ENCODE measurements at places on chromosomes 16 and 17.

- no peak for DNase-seq
These were observed 61.5 kb downstream of the MYOCD start for GRCh38 chr17:12727076-12727760.

- no peak for DNase-seq
These were observed 678 bp upstream of the AKAP10 start for GRCh38 chr17:19978209-19978802.

DNA sequence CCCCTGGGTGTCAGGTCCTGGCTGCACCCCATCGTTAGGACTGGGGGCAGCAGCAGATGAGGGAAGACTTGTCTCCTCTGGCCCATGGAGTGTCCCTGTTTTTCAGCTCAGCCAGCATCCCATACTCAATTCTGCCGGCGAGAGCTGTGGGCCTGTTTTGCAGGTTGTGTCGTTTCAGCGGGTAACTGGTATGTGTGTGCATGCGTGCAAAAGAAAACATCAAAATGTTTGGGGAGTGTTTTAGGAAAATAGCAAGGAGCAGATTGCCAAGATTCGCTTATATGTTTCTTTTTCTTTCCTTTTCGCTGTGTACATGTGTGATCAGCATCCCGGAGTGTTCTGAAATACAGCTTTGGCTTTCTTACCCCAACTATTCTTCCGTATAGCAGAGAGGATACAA, 34.7 kb downstream of the MSI2 start:
- DNase-seq, result no peak

GRCh38 chr17:73624496-73624988, 19.7 kb downstream of the SDK2 start:
- no peak for DNase-seq

- DNase-seq, result no peak
These were observed 12.0 kb upstream of the CRK start for GRCh38 chr17:1467898-1468492.

- DNase-seq, result no peak
These were observed 34.8 kb downstream of the TIMM22 start for GRCh38 chr17:1031711-1032110.

DNA sequence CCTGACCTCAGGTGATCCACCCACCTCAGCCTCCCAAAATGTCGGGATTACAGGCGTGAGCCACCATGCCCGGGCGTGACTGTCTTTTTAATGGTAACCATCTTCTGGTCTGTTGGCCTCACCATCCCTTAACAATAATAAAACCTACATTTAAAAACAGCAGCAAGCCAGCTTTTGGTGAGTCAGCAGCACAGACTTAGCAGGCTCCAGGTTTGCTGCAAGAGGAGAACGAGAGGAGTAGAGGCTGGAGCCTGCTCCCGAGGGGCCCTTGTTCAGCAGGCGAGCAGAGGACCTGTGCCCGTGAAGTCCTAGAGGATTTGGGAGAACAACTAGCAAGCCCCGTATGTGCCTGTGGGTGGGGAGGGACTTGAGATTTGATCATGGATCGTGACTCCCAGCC, 35.7 kb downstream of the MYH13 start:
- DNase-seq, result no peak

- DNase-seq, result no peak
These were observed 101.3 kb upstream of the TNRC6C start for GRCh38 chr17:77857306-77857555.

DNA sequence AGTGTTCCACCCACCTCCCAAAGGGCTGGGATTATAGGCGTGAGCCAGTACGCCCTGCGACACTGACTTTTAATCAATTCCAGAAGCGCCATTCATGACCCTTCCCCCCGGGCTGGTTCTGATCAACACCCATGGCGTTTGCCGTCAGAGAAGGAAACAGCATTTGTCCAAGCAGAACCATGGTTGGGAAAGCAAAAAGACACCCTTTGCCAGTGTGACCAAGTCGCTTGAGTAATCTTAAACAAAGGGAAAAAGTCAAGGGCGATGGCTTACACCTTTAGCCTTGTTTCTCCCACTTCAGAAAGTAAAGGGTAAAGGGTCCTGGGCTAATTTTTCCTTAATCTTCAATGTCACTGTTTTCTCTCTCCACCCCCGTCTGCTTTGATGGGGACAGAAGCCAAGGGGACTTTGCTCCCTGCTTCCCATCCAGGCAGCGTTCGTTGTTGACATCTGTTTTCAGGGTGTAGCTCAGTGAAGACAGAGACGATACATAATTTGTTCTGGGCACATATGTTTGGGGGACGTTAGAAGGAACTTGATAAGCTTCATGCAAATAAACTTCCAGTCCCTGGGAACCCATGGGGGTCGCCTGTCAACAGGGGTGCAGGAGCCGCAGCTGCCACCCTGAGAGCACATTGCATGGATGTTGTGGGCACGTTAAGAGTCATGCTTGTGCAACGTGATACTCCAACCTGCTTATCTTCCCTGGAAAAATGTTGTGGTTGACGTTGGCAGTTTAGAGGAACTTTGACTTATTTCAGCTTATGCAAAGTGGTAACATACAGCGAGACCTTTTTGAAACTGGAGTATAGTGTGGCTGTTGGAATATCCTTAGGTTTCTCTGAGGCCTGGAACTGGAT, 50.6 kb upstream of the TANGO6 start:
- DNase-seq, result no peak

GRCh38 chr16:87297407-87297806, 19.8 kb downstream of the C16orf95 start:
- DNase-seq, result no peak

DNA sequence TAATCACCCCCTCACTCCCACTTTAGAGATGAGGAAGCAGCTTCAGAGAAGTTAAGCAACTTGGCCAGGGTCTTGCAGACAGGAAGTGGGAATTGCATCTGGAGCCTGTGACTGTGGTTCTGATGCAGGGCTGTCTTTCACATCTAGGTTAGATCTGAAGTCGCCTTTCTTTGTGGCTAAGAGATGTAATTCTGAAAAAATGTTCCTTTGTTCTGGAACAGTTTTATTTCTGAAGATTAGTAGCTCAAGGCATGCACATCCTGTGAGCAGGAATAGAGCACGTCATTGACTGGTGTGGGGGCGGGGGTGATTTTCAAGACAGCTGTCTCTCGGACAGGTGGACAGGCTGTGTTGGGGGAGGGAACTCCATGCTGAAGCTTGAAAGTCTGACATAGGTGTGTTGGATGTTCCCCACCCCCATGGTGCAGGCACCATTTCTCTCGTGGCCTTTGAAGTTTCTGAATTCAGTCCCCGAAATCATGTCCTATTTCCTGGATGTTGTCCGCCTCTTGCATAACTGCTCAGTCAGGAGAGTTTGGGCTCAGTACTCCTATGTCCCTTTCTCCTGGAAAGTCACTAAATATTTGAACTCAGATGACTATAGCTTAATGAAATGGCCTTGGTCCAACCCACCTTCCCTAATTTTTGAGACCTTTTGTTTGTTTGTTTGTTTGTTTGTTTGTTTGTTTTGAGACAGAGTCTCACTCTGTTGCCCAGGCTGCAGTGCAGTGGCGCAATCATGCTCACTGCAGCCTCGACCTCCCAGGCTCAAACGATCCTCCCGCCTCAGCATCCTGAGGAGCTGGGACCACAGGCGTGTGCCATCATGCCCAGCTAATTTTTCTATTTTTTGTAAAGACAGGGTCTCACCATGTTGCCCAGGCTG, 21.0 kb upstream of the HERPUD1 start:
- DNase-seq, result no peak

- DNase-seq, result no peak
These were observed 51.7 kb downstream of the ZFPM1 start for GRCh38 chr16:88504489-88505404.

GRCh38 chr16:47058295-47059086, 85.0 kb upstream of the DNAJA2 start:
- DNase-seq, result no peak
